ENCODE measurements at places on chromosomes 13 and 19.

GRCh38 chr19:19550972-19551852 is 13.1 kb downstream of the CILP2 start:
- no peak for DNase-seq

- no peak for DNase-seq
These were observed 424.7 kb downstream of the IRS2 start for GRCh38 chr13:109361562-109362289.

DNA sequence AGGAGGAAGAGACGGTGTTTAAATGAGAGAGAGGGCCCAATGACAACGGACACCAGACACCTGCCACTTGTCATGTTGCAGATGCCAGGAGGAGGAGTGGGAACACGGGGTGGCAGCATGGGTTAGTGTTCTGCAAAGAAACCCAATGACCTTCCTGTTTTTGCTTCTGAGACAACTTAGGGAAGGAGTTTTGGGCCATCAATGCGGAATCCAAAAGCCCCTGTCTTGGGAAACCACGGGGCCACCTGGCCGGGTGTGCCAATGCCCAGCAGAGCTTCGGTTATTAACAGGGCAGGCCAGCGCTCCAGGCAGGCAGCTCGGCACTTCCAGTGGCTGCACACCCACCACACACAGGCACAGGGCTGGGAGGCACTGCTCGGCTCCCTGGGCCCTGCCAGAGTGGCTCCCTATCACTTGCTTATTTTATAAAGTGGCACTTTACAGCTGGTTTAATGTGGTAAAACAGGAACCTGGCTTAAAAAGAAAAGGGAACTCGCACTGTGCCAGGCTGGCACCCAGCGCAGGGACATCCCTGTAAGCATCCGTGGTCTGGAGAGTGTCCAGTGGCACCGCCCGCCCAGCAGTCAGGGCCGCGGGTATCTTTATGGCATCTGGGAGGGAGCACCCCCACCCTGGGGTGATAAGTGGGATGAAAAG is 19.1 kb downstream of the ELL start:
- no peak for DNase-seq

DNA sequence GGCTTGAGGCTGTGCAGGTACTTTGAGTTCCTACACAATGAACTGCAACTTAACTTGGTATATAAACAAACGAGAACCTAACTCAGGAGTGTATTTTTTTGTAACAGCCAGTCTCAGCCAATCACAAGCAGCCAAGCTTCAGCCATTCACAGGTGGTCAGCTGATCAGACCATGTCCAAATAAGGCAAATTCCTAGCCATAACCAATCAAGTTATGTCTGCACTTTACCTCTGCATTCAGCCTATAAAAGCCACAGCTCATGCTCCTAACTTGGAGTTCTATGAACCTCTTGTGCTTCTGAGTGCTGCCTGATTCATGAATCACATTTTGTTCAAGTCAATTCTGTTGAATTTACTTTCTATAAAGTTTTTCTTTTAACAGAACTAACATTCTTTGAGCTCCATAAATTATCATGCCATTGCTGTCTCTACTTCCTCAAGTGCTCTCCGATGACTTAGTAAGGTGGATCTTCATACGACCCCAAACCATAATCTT is 16.8 kb upstream of the MEDAG start:
- DNase-seq, result no peak

DNA sequence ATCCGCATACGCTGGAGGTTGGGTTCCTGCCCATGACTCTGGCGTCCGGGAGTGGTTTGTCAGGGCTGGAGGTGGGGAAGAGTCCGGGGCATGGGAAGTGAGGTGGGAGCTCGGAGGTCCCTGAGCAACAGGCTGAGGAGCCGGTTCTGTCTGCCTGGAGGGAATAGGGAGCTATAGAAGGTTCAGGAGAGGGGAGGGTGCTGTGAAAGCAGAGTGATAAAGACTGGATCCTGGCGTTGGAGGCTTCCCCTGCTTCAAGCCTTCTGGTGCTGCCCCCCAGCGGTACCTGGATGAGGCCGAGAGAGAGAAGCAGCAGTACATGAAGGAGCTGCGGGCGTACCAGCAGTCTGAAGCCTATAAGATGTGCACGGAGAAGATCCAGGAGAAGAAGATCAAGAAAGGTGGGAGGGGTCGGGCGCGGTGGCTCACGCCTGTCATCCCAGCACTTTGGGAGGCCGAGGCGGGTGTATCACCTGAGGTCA is 2.6 kb downstream of the HMG20B start:
- DNase-seq, result peak; percentile 44

- DNase-seq, result no peak
These were observed 13.2 kb upstream of the URI1 start for GRCh38 chr19:29928831-29929230.

DNA sequence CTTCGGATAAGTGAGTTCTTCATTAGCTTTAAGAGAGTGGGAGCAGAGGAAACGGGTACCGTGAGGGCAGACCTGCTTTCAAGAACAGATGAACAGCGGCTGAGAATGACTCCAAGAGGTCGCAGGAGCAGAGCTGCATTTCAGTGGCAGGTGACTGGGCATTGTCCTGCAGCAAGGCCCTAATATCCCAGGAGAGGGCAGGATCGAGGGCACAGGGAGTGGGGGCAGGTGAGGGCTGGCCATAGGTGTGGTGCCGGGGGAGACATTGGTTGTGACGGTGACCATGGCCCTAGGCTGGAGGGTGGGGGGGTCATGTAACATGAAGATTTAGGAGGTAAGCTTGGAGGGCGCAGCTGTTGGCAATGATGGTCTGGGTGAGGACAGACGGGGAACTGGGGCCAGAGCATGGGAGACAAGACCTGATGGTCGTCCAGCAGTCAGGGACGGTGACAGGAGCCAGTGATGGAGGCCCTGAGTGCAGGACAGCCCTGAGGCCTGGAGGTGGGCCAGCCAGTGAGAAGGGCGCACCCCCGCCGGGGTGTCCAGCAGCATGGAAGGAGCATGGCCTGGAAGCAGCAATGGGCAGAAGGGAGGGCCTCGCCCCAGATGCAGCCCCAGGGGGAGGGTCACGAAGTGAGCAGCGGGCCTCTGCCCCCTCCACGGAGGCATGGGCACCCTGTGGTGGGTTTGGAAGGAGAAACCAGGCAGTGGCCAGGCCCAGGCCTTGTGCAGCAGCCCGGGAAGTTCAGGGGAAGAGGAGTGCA is 29.2 kb upstream of the LAMP1 start:
- no peak for DNase-seq

- DNase-seq, result no peak
These were observed 1.4 kb downstream of the PSMD8 start for GRCh38 chr19:38375748-38376147.

GRCh38 chr19:4966591-4966990 is 2.3 kb upstream of the KDM4B start:
- DNase-seq, result no peak

Measured in activated T-cell treated with anti-CD3 and anti-CD28 coated beads, Interleukin-2, amount 50 U/mL, for 1 hour (primary cell).